ENCODE measurements at places on chromosomes 16 and 17.

DNA sequence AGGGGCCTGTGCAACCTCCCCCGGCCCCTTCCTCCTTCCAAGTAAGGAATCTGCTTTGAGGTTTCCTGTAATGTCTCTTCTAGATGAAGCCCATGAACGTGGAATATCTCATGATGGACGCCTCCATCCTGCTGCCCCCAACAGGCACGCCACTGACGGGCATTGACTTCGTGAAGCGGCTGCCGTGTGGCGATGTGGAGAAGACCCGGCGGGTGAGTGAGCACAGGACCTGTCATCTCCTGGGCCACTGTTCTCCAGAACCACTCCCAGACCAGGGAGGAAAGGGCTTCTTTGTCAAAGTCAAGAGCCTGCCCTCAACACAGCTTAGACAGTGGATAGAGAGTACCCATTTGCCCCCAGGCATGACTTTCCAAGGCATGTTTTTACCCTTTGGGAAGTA lies 107.1 kb downstream of the CLEC16A start:
- H3K27me3 ChIP-seq = no peaks in the 10 kb centered on the region
- H3K4me3 ChIP-seq = no peak overlapping the region
- DNase-seq = no peak
- peaks cover 35% of the 10 kb centered on the region for H3K4me1 ChIP-seq

GRCh38 chr16:48136547-48137360 lies 19.0 kb downstream of the ABCC12 start:
- no peaks in the 10 kb centered on the region for H3K4me1 ChIP-seq
- no peak overlapping the region for H3K27ac ChIP-seq
- H3K36me3 ChIP-seq = no peaks in the 10 kb centered on the region
- no peak overlapping the region for H3K4me3 ChIP-seq

- no peaks in the 10 kb centered on the region for H3K27me3 ChIP-seq
- no peak overlapping the region for H3K4me3 ChIP-seq
- H3K4me1 ChIP-seq = peaks cover 21% of the 10 kb centered on the region
Observed at GRCh38 chr16:3607634-3608033, 3.8 kb downstream of the SLX4 start.

GRCh38 chr16:15749371-15749770 lies 99.3 kb downstream of the NDE1 start:
- no peaks in the 10 kb centered on the region for H3K27me3 ChIP-seq
- H3K4me3 ChIP-seq = no peak overlapping the region
- no peaks in the 10 kb centered on the region for H3K36me3 ChIP-seq
- no peak for DNase-seq
- no peaks in the 10 kb centered on the region for H3K4me1 ChIP-seq

DNA sequence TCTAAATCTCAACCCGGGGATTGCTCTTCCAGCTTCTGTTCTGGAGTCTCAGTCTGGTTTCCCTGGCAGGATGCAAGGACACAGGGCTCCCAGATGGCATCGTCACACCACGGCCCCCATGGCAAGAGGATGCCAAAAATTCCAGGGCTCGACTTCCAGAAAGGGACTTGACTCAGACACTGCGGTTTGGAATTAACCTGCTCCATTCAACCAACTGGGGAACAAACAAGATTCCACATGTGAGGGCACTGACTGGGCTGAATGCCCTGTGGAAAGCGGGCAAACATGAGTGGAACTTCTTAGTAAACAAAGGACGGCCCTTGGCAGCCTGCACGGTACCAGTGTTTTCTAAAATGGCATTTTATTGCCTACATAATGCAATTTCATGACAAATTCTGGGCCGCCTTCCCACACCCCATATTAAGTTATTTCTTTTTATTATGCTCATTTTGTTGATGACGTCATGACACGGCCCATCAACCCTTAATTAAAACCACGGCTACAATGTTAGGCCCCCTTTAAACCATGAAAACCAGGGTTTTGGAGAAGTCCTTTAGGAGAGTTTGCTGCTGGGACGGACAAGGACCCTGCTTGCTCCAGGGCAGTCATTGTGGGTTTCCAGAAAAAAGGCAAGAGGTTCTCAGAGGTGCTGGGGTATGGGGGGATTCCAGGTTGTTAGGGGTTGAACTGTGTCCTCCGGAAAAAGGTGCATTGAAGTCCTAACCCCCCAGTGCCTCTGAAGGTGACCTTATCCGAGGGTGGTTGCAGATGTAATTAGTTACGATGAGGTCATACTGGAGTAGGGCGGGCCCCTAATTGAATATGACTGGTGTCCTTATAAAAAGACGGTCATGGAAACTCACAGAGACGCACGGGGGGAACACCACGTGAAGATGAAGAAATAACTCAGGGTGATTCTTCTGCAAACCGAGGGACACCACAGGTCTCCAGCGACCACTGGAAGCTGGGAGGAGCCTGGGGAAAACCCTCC lies 205.6 kb downstream of the FOXL1 start:
- H3K36me3 ChIP-seq = no peaks in the 10 kb centered on the region
- DNase-seq = no peak
- H3K27me3 ChIP-seq = peaks cover 41% of the 10 kb centered on the region
